ENCODE measurements at places on chromosomes 5 and 9.

- DNase-seq = no peak
These were observed 63.8 kb upstream of the S1PR3 start for GRCh38 chr9:88927510-88927909.

- DNase-seq = no peak
These were observed 5.9 kb upstream of the YTHDC2 start for GRCh38 chr5:113507601-113508000.

GRCh38 chr9:651371-651770 is 190.1 kb upstream of the DMRT1 start:
- DNase-seq = no peak

- peak; percentile 55 for DNase-seq
These were observed 1199.8 kb downstream of the DTWD2 start for GRCh38 chr5:117788596-117788995.

DNA sequence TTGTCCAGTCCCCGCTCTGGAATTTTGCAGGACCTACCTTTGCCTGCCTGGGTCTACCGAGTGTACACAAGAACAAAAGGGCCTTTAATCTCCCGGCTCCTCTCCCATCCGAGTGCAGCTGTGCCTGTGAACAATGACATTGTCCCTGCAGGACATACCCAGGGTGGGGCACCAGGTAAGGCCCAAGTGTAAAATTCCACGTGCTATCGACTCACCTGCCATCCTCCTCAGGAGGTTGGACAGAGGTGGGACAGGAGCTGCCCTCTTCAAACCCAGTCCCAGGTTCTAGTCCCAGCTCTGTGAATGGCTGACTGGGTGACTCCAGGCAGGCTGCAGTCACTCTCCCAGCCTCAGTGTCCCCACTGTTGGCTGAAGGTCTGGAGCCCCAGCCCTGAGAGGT is 159.6 kb upstream of the ALDH1B1 start:
- no peak for DNase-seq
